ENCODE measurements at places on chromosomes 12 and 14.

GRCh38 chr12:79557690-79558315 lies 133.0 kb downstream of the PAWR start:
- H3K36me3 ChIP-seq, result no peaks in the 10 kb centered on the region
- no peaks in the 10 kb centered on the region for H3K27me3 ChIP-seq
- no peak for DNase-seq
- H3K4me1 ChIP-seq, result no peaks in the 10 kb centered on the region

DNA sequence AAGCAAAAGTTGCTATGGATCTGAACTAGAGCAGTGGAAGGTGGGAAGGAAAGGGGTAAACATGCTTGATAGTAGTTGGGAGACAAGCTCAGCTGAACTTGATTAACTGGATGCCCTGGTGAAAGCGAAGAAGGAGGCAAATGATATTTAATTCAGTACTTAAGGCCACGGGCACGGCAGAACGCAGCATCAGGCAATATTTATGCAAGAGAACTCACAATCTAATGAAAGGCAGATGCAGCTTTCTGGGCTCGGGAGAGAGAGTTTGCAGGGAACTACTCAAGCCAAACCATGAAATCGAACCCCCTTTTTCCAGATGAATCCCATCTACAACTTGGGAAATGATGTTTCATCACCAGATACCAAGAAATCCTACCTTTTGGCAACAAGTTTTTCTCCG lies 3.5 kb upstream of the CNIH1 start:
- peaks cover 18% of the 10 kb centered on the region for H3K4me1 ChIP-seq
- peaks cover 7% of the 10 kb centered on the region for H3K36me3 ChIP-seq
- no peak for DNase-seq
- H3K27ac ChIP-seq, result no peak overlapping the region
- no peaks in the 10 kb centered on the region for H3K27me3 ChIP-seq

- no peaks in the 10 kb centered on the region for H3K36me3 ChIP-seq
- no peaks in the 10 kb centered on the region for H3K27me3 ChIP-seq
- no peak for DNase-seq
- H3K4me3 ChIP-seq, result no peak overlapping the region
- H3K27ac ChIP-seq, result no peak overlapping the region
Observed at GRCh38 chr12:8894378-8894777, 19.9 kb upstream of the PHC1 start.

GRCh38 chr14:55892906-55893305 lies 225.3 kb upstream of the PELI2 start:
- H3K27ac ChIP-seq, result no peak overlapping the region
- H3K36me3 ChIP-seq, result no peaks in the 10 kb centered on the region
- peaks cover 4% of the 10 kb centered on the region for H3K27me3 ChIP-seq
- no peaks in the 10 kb centered on the region for H3K4me1 ChIP-seq
- H3K4me3 ChIP-seq, result no peak overlapping the region
- DNase-seq, result no peak

DNA sequence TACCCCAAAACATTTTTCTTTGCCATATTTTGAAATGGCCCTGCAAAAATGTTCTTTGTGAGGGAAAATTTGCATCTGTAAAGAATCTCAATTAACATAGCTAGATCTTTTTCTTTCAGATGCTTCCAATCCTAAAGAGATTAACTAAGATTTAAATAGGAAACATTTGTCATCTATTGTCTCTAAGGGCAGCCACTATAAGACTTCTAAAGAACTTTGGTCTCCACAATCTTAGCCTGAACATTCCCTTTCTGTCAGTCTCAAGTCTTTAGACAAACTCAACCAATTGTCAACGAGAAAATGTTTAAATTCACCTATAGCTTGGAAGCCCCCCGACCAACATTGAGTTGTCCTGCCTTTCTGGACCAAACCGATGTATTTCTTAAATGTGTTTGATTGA lies 71.1 kb upstream of the RASSF8 start:
- H3K4me1 ChIP-seq, result no peaks in the 10 kb centered on the region
- peaks cover 3% of the 10 kb centered on the region for H3K27me3 ChIP-seq
- no peak for DNase-seq
- H3K36me3 ChIP-seq, result no peaks in the 10 kb centered on the region
- no peak overlapping the region for H3K27ac ChIP-seq

DNA sequence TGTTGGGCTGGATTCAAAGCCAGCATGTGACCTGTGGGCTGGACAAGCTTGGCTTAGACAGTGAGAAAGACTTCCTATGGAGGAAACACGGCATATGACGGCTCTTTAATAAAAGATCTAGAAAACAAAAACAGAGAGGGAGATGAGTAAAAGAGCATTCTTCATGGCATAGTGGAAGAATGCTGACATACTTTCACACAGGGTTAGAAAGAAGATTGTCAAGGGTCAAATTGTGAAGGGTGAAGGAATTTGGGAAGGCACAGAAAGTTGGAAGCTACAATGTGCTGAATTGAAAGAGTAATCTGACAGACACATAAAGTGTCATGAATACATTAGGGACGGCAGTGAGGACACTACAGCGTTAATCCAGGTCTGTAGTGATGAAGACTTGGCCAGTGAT lies 63.4 kb downstream of the GALNT4 start:
- no peak overlapping the region for H3K27ac ChIP-seq
- peaks cover 1% of the 10 kb centered on the region for H3K36me3 ChIP-seq
- no peaks in the 10 kb centered on the region for H3K27me3 ChIP-seq
- no peak overlapping the region for H3K4me3 ChIP-seq
- peaks cover 10% of the 10 kb centered on the region for H3K4me1 ChIP-seq
- DNase-seq, result no peak

DNA sequence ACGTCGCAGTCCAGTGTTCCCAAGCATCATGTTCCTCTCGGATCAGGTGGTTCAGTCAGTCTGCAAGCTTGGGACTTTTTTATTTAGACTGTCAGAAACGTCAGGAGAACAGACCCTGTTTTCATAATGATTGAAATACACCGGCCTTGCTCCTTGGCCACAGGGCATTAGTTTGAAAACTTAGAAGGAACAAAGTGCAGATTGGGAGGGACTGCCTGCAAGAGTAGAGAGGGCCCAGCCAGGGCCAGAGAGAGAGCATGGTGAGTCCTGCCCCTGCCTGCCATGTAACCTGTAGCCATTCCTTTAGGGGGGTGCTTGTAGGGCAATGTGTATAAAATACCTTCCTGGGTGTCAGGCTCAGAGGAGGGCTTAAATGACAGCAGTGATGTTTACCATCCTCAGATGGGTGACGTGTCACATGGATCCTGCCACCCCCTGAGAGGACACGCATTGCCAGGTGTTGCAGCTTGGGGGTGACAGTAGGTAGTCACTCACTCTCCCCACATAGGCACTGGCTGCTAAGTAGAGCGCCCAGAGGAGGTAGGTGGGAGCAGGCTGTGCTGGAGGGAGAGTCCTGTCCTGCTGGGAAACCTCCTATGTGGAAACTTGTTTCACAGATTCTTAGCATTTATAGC lies 45.7 kb downstream of the MMAB start:
- no peaks in the 10 kb centered on the region for H3K27me3 ChIP-seq
- H3K27ac ChIP-seq, result no peak overlapping the region
- H3K4me3 ChIP-seq, result no peak overlapping the region
- DNase-seq, result no peak

GRCh38 chr12:14167005-14167628 lies 185.7 kb upstream of the GRIN2B start:
- no peaks in the 10 kb centered on the region for H3K36me3 ChIP-seq
- H3K4me3 ChIP-seq, result no peak overlapping the region
- DNase-seq, result peak; percentile 59
- no peak overlapping the region for H3K27ac ChIP-seq
- H3K27me3 ChIP-seq, result peaks cover 4% of the 10 kb centered on the region

GRCh38 chr14:105448706-105449111 lies 25.9 kb upstream of the CRIP2 start:
- peaks cover 8% of the 10 kb centered on the region for H3K36me3 ChIP-seq
- H3K4me3 ChIP-seq, result no peak overlapping the region
- H3K27ac ChIP-seq, result no peak overlapping the region
- no peaks in the 10 kb centered on the region for H3K27me3 ChIP-seq
- no peaks in the 10 kb centered on the region for H3K4me1 ChIP-seq

GRCh38 chr12:121911824-121912585 lies 6.4 kb upstream of the CFAP251 start:
- H3K27ac ChIP-seq, result peak overlapping the region; percentile 51
- peaks cover 27% of the 10 kb centered on the region for H3K36me3 ChIP-seq
- H3K27me3 ChIP-seq, result no peaks in the 10 kb centered on the region
- peak; percentile 51 for DNase-seq
- H3K4me3 ChIP-seq, result no peak overlapping the region

DNA sequence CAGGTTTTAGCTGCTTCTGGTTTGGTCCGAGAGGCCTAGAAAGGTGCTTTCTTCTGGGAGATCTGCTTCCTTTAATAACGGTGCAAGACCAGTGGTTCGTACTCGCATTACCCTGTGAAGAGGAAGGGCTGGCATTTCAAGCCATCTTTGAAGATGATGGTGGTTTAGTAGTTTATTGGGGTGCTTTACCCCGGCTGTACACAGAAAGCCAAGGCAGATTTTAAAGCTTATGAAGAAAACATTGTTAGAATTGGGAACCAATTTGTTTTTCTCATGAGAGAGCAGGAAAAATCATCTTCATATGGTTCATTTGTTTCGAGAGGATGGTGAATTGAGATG lies 3.6 kb downstream of the CCND2 start:
- peak overlapping the region; percentile 99 for H3K27ac ChIP-seq
- peaks cover 78% of the 10 kb centered on the region for H3K36me3 ChIP-seq
- peak overlapping the region; percentile 99 for H3K4me3 ChIP-seq
- DNase-seq, result no peak
- H3K27me3 ChIP-seq, result no peaks in the 10 kb centered on the region
- H3K4me1 ChIP-seq, result peaks cover 59% of the 10 kb centered on the region

DNA sequence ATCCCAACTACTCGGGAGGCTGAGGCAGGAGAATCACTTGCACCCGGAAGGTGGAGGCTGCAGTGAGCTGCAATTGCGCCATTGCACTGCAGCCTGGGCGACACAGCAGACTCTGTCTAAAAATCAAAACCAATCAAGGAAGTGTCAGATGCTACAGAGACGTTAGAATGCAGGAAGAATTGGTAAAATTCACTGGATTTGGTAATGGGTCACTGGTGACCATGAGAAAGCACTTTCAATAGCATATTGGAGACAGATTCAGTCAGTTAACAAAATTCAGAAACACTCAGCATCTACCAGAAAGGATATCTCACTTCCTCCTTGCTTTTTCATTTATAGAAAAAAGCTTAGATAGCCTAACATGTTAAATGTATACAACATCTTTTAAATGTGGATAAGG lies 17.5 kb downstream of the BIN2 start:
- H3K36me3 ChIP-seq, result peaks cover 17% of the 10 kb centered on the region
- peaks cover 46% of the 10 kb centered on the region for H3K4me1 ChIP-seq
- H3K27me3 ChIP-seq, result no peaks in the 10 kb centered on the region
- no peak overlapping the region for H3K4me3 ChIP-seq
- H3K27ac ChIP-seq, result no peak overlapping the region

- no peaks in the 10 kb centered on the region for H3K27me3 ChIP-seq
- DNase-seq, result no peak
- no peaks in the 10 kb centered on the region for H3K36me3 ChIP-seq
- no peak overlapping the region for H3K4me3 ChIP-seq
- H3K4me1 ChIP-seq, result peaks cover 2% of the 10 kb centered on the region
Observed at GRCh38 chr14:68450391-68451120, 342.3 kb downstream of the ZFP36L1 start.

DNA sequence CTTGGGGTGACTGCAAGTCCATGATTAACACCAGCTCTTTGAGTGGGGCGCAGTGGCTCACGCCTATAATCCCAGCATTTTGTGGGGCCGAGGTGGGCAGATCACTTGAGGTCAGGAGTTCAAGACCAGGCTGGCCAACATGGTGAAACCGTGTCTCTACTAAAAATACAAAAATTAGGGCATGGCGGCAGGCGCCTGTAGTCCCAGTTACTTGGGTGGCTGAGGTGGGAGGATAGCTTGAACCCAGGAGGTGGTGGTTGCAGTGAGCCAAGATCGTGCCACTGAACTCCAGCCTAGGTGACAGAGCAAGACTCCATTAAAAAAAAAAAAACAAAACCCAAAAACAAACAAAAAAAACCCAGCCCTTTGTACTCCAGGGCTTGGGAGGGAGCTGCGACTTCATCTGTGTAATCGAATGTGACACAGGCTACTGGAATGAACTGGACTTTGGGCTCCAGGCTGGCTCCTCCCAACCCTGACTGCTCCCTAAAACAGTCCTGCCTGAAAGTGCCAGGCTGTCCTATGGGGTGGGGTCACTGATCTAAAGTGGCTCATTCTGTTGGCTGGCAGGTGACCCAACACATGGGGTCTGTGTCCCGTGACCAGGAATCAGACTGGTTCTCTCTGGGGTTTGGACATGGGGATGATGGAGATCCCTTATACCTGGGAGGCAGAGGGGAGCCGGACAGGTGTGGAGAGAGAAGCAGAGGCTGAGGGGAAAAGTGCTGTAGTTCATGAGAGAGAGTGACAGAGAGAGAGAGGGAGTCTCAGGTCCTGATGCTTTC lies 9.3 kb upstream of the C12orf43 start:
- peaks cover 5% of the 10 kb centered on the region for H3K36me3 ChIP-seq
- no peaks in the 10 kb centered on the region for H3K27me3 ChIP-seq
- H3K4me3 ChIP-seq, result no peak overlapping the region
- no peaks in the 10 kb centered on the region for H3K4me1 ChIP-seq
- no peak for DNase-seq

DNA sequence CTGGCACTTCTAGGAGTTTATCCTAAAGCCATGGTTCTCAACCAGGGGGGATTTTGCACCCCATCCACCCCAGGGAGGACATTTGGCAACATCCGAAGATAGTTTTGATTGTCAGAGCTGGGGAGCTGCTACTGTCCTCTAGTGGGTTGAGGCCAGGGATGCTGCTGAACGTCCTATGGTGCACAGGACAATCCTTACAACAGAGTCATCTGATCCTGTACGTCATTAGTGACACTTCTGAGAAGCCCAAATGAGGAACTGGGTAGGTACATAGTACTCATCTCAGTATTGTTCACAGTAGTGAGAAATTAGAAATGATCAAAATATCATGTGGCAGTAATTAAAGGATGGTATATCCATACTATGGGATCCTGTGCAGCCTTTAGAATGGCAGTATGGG lies 185.1 kb downstream of the CHST11 start:
- no peak overlapping the region for H3K4me3 ChIP-seq
- peaks cover 18% of the 10 kb centered on the region for H3K36me3 ChIP-seq
- DNase-seq, result no peak
- no peak overlapping the region for H3K27ac ChIP-seq
- peaks cover 28% of the 10 kb centered on the region for H3K4me1 ChIP-seq

GRCh38 chr12:69553628-69554248 lies 31.5 kb upstream of the CCT2 start:
- no peaks in the 10 kb centered on the region for H3K27me3 ChIP-seq
- H3K36me3 ChIP-seq, result no peaks in the 10 kb centered on the region

Measured in activated naive CD4-positive, alpha-beta T cell treated with anti-CD3 and anti-CD28 coated beads for 36 hours (primary cell).